ENCODE measurements at places on chromosomes 12 and 14. TPM values are rescaled to one million over a fixed set of nuclear protein-coding genes. Genes with fewer than 3 reads are reported as not detected.

DNA sequence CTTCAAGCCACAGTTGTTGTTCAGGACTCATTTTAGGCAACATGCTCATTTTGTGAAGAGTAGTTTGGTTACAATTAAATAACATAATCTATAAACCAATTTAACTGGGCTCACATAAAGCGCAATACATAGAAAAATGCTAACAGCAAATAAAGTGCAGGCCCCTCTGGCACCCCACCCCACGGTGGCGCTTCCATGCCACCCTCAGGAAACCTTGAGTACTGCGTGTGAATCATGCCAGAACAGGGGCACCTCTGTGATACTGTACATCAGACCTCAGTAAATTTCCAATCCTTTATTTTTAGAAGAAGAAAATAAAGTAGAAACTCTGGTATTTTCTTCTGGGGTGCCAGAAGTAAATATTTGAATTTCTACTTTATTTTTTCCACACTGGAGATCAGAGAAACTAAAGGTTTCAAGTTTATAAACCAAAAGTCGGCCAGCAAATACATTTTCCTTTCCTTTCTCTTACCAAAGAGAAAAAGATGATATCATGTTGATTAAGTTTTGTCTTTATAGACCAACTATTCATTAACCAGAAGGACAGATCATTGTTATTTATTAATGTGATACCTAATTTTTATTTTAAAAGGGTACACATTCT lies 316.8 kb downstream of the PAWR start:
- peak; percentile 15 for DNase-seq

Gene CMKLR1
- total RNA-seq, result 14.6 TPM

Gene NANOG
- 0.40 TPM for total RNA-seq

DNA sequence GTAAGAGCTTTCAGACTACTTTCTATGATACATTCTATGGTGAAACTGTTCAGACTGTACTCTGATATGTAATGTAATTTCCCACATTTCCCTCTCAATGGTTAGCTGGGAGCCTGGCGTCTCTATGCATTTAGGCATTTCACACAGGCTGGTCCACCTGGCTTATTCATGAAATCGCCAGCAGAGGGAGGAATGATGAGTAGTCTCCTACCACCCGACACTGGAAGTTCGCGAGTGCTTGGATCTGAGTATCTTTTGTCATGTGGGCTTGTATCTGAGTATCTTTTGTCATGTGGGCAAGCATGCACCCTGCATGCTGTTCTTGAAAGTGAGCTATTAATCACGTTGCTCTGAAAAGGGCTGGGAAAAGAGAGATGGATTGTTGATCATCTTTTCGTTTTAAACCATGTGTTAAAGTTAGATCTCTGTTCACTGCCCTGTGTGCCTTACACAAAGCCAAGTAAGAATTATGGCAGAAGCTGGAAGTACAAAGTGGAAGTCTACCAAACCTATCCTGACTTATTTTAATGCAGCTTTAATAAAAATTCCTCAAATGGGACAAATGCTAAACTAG lies 235.0 kb downstream of the ATP23 start:
- peak; percentile 47 for DNase-seq

- DNase-seq, result no peak
Measured at GRCh38 chr14:73312687-73313086, 75.4 kb downstream of the PAPLN start.

DNA sequence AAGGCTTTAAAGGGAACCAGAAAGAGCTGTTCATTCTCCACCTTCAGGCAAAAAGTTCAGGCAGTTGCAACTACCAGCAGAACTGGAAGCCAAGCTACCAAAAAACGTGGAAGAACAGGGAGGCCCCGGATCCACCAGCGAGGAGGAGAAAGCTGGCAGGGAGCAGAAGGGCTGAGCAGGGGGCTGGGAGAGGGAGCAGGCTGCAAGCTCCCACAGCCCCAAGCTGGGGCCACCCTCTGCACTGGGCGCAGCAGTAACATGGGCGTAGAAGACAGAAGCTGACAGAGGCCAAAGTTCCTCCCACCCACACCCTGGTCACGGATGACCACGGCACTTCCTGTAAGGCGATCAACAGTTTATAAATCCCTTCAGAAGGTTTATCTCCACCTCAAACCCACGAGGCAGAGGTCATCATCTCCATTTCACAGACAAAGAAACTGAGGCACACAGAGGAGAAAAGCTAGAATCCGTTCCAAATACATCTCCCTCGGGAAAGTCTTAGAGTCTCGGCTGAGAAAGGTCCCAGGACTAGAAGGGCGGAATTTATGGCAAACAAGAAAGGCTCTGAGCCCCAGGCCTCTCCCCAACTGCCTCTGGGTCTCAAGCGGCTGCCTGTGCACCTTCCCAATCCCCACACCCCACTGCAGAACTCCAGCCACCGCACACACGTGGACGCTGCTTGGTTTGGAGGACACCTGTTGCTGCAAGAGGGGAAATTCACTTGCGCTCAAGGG lies 1.8 kb downstream of the CCDC85C start:
- peak; percentile 78 for DNase-seq

GRCh38 chr12:22415342-22416309 lies 81.1 kb upstream of the ST8SIA1 start:
- DNase-seq, result peak; percentile 40

- no peak for DNase-seq
Measured at GRCh38 chr14:93592786-93593185, 162.0 kb downstream of the UNC79 start.

DNA sequence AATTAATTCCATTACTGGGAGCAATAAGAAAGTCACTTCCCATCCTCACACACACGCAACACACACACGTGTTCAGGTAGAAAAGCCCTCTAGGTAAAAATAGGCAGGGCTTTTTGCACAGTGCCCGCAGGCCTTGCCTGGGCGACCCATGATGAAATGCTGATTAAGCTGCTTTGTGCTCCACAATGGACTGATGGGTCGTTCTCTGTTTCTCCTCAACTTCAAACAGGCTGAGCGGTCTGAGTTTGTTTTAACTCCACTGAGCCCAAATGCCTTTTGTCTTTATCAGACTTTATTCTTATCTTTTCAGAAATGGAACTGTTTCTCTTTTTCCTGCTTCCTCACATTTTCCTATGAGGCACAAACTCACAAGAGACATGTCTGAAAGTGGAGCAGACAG lies 9.4 kb upstream of the DACT1 start:
- no peak for DNase-seq

- no peak for DNase-seq
Measured at GRCh38 chr14:89444516-89445125, 27.6 kb upstream of the FOXN3 start.

DNA sequence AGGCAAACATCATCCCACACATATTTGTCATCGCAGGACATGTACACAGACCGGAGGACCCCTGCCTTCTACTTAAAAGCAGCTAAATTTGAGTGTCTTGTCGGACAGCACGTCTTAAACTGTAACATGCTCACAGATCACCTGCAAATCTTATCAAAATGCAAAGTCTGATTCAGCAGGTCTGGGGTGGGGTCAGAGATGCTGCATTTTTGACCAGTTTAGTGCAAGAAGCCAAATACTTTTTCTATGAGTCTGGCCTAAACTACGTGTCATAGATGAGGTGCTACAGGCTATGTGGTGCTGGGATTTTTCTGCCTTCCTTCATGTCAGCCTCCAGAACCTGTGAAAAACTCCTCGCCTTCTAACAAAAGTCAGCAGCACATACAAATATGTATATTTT lies 178.8 kb upstream of the LHX5 start:
- DNase-seq, result no peak

DNA sequence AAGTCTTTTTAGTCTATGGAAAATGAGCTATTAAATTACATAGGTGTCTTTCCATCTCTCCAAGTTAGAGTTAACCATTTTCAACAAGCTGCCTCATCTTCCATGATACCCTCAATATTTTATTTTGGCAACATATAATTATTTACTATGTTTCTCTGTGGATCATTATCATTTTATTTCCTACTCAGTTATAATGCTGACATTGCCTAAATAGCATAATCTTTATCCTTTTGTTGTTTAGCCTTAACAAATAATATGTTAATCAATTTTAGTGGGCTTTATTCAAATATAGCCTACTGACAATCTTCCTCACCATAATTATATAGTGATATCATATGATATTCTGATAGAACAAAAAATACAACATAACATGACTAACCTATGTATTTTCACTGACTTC lies 1044.8 kb upstream of the FOXG1 start:
- no peak for DNase-seq
